Adrenal gland (tissue), 19 donors: ENCODE measurements at places on chromosomes 11 and 22. TPM values are rescaled to one million over a fixed set of nuclear protein-coding genes. Genes with fewer than 3 reads are reported as not detected.

- H3K4me3 ChIP-seq, result no peak overlapping the region
- H3K4me1 ChIP-seq, result peaks cover 20% of the 10 kb centered on the region
- no peak for DNase-seq
- H3K27me3 ChIP-seq, result no peaks in the 10 kb centered on the region
- H3K27ac ChIP-seq, result no peak overlapping the region
- H3K36me3 ChIP-seq, result peaks cover 9% of the 10 kb centered on the region
These were observed 53.8 kb upstream of the CHRM4 start for GRCh38 chr11:46445192-46445919.

- no peak overlapping the region for H3K4me3 ChIP-seq
- no peak for DNase-seq
- H3K27me3 ChIP-seq, result no peaks in the 10 kb centered on the region
- H3K27ac ChIP-seq, result no peak overlapping the region
- H3K4me1 ChIP-seq, result no peaks in the 10 kb centered on the region
These were observed 15.0 kb downstream of the IPO7 start for GRCh38 chr11:9399466-9399865.

- no peak overlapping the region for H3K27ac ChIP-seq
- no peaks in the 10 kb centered on the region for H3K36me3 ChIP-seq
- peaks cover 1% of the 10 kb centered on the region for H3K4me1 ChIP-seq
These were observed 48.5 kb downstream of the PPP6R3 start for GRCh38 chr11:68509066-68509465.

DNA sequence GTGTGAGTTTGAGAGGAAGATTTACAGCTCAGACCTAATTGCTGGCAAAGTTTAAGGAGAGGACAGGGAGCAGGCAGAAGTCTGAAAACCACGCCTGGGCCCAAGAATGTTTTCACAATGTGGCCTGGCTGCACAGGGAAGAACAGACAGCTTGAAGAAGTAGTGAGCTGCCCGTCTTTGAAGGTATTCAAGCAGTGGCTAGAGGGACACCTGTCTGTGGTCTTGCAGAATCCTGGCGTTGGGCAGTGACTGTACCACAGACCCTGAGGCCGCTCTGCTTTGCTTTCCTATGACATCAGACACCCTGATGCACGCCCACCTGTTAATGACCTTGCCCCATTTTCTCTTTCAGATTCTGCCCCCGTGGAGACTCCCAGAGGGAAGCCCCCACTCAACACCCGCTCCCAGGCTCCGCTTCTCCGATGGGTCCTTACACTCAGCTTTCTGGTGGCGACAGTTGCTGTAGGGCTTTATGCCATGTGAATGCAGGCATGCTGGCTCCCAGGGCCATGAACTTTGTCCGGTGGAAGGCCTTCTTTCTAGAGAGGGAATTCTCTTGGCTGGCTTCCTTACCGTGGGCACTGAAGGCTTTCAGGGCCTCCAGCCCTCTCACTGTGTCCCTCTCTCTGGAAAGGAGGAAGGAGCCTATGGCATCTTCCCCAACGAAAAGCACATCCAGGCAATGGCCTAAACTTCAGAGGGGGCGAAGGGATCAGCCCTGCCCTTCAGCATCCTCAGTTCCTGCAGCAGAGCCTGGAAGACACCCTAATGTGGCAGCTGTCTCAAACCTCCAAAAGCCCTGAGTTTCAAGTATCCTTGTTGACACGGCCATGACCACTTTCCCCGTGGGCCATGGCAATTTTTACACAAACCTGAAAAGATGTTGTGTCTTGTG, 6.6 kb upstream of the MCM5 start:
- no peak overlapping the region for H3K4me3 ChIP-seq
- H3K4me1 ChIP-seq, result peaks cover 3% of the 10 kb centered on the region
- no peaks in the 10 kb centered on the region for H3K27me3 ChIP-seq
- peak overlapping the region; percentile 20 for H3K27ac ChIP-seq
- no peak for DNase-seq

PYGM gene
- 2.9 TPM for total RNA-seq

- no peaks in the 10 kb centered on the region for H3K4me1 ChIP-seq
- no peak overlapping the region for H3K27ac ChIP-seq
- H3K4me3 ChIP-seq, result no peak overlapping the region
- no peak for DNase-seq
These were observed 41.4 kb upstream of the SYN3 start for GRCh38 chr22:33099593-33099992.

GRCh38 chr11:13963169-13963948, 836 bp downstream of the SPON1 start:
- peak overlapping the region; percentile 78 for H3K27ac ChIP-seq
- no peaks in the 10 kb centered on the region for H3K36me3 ChIP-seq
- peak overlapping the region; percentile 56 for H3K4me3 ChIP-seq
- peaks cover 30% of the 10 kb centered on the region for H3K27me3 ChIP-seq
- H3K4me1 ChIP-seq, result no peaks in the 10 kb centered on the region
- DNase-seq, result no peak

DNA sequence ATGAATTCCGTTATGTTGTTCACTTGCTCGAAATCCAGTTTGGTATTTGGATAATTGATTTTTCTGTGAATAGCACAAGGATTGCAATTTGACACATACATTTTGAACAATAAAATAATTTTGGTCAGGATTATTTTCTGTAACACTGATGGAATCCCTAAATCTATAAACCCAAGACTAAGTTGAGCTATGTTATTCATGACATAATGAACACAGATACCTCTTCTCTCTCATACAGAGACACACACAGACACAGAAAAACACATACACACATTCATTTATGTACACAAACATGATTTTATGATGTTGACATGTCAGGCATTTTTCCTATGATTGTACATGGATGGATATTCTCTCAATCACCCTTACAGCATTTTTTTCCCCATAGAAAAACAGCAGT, at the start of gene OR4C5:
TSS of gene OR4C5 (minus strand) at position 101 of the 400 bp plus-strand sequence. CDS start at position 101, 0 bp downstream.
- DNase-seq, result no peak
- no peak within 1 kb of the TSS for H3K4me3 ChIP-seq
- H3K27me3 ChIP-seq, result no peaks in the 10 kb centered on the region

- no peaks in the 10 kb centered on the region for H3K27me3 ChIP-seq
- DNase-seq, result no peak
- no peak overlapping the region for H3K4me3 ChIP-seq
- no peaks in the 10 kb centered on the region for H3K36me3 ChIP-seq
These were observed 361.6 kb downstream of the TMEM135 start for GRCh38 chr11:87399341-87399740.

DNA sequence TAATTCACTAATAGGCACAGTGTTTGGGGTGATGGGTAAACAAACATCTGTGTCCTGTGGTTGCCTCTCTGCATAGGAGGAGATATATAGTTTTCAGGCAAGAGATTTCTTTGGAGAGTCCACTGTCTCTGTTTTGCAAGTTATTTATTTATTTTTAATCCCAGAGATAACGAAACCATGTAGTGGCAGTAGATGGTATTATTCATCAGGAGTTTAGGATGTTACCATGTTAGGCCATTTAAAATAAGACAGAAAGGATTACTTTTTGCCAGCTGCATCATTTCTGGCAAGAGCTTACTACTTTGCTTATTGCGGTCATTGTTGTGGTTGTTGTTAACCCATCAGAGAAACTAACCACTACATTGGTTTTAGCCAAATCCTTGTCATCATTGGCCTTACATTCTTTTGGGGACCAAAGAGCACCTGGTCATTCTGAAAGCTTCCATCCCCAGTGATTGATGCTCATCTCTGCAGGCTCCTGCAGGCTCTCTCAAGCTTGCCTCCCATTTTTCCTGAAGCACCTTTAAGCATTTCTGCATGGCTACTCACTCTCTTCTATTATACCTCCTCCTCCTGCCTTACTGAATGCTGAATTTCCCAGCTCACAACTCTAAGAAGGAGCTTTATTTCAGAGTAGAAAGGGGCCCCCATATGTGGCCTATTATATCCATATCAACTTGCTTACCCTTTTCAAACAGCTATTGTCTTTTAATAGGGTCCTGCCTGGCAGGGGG, 84.4 kb downstream of the CSTPP1 start:
- no peak overlapping the region for H3K27ac ChIP-seq
- H3K4me1 ChIP-seq, result no peaks in the 10 kb centered on the region
- H3K36me3 ChIP-seq, result no peaks in the 10 kb centered on the region
- no peak overlapping the region for H3K4me3 ChIP-seq
- no peak for DNase-seq

DNA sequence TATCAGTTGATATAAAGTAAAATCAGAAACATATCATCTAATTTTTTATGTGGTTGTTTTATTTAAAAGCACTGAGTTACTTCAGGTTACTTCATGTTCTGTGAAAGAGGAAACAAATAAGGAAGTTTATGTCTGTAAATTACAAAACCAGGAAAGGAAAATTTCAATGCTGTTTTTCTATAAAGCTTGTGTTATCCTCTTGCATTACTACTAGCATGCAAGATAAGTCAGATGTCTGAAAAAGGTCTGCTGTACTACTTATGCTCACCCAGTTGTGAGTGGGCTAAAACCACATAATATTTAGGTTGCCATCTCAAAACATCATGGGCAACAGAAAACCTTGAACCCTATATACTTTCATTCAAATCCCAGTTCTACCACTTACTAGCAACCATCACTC, 121.5 kb downstream of the ATG16L2 start:
- H3K4me1 ChIP-seq, result peaks cover 52% of the 10 kb centered on the region
- H3K27ac ChIP-seq, result no peak overlapping the region
- H3K36me3 ChIP-seq, result no peaks in the 10 kb centered on the region
- H3K27me3 ChIP-seq, result no peaks in the 10 kb centered on the region
